ENCODE measurements at places on chromosomes 1 and 21.

DNA sequence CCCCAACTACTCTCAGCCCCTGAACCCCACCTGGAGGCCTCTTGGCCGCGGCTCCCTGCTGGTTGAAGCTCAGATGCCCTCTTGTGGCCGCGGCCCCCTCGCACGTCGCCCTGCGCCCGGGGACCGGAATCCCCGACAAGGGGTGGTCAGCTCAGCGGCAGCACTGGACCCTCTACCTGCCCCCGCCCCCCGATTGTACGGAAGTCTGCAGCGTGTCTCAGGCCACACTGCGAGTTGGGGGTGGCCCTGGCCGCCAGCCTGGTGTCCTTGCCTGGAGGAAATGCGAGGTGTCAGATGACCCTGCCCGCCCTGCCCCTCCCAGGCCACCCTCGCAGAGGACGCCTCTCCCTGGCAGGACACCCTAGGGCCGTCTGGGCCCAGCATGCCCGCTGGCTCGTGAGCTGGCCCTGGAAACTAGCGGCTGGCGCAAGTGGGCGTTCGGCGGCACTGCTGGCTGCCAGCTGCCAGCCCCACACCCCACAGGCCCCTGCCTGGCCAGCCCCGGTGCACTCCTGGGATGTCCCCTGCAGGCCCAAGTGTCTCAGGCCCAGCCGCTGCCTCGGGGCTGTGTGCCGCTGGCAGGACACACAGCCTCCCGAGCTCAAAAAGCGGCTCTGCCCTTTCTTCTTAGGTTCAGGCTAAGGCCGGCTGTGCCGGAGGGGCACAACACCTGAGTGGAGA, 60.8 kb downstream of the EDN2 start:
- DNase-seq, result no peak

GRCh38 chr1:155071701-155072100, 6.9 kb upstream of the EFNA3 start:
- DNase-seq, result no peak

GRCh38 chr1:59025898-59026426, 242.1 kb upstream of the JUN start:
- DNase-seq, result no peak

DNA sequence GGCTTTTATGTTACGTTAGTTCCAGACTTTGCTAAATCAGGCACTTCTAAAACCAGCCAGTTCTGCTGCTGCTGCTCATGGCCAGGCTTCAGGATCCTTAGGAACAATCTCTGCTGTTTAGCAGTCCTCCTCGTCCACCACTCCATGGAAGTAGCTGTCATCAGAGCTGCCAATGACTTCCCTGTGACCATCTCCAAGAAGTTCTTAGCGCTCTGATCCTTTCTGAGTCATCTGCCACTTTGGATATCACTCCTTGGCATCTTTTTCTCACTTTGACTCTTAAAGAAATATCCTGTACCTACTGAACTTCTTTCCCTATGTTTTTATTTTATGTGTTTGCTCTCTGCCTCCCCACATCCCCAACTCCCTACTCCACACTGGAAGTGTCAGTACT, 14.7 kb upstream of the IRF2BP2 start:
- DNase-seq, result no peak

DNA sequence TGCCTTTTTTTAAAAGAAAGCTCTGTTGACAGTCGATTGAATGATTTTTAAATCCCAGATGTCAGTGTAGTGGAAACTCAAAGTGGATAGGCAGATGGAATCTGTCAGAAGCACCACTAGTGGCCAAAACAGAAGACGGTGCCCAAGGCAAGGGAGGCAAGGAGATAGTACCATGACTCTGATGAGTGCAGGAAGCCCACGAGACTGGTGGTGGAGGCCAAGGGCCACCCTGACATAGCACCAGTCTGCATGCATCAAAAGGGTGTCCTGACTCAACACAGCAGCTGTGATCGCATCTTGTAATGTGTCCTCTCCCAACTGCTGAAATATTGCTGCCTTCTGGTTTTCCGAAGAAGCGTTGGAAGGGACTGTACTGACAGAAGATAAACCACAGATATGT, 124.1 kb upstream of the PAPPA2 start:
- DNase-seq, result no peak

- DNase-seq, result no peak
Measured at GRCh38 chr1:239566074-239566473, 179.7 kb downstream of the CHRM3 start.

- no peak for DNase-seq
Measured at GRCh38 chr1:232123775-232124659, 497.4 kb downstream of the DISC1 start.

- DNase-seq, result no peak
Measured at GRCh38 chr21:31798842-31799704, 67.2 kb upstream of the SCAF4 start.
